ENCODE measurements at places on chromosomes 4 and X.

- DNase-seq, result no peak
Observed at GRCh38 chr4:59540311-59540710, 1659.8 kb upstream of the ADGRL3 start.

GRCh38 chr4:181121733-181122132 lies 1121.5 kb upstream of the TENM3 start:
- DNase-seq, result no peak

GRCh38 chrX:132463411-132463810 lies 25.4 kb downstream of the MBNL3 start:
- DNase-seq, result no peak

GRCh38 chr4:130249002-130249401 lies 1153.0 kb downstream of the C4orf33 start:
- no peak for DNase-seq

DNA sequence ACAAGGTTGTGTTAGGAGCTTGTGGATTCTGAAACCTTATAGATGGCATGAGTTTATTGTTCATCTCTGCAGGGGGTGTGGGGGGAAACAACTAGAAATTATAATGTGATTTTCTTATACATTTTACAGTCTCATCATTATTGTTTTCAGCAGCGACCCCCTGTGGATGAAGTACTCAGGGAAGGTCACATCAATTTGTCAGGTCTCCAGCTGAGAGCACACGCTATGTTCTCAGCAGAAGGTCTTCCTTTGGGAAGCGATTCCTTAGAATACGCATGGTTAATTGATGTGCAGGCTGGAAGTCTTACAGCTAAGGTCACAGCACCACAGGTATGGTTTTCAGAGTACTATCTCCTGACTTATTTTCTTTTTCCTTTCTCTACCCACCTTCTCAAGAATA lies 72.2 kb downstream of the BLTP1 start:
- no peak for DNase-seq

DNA sequence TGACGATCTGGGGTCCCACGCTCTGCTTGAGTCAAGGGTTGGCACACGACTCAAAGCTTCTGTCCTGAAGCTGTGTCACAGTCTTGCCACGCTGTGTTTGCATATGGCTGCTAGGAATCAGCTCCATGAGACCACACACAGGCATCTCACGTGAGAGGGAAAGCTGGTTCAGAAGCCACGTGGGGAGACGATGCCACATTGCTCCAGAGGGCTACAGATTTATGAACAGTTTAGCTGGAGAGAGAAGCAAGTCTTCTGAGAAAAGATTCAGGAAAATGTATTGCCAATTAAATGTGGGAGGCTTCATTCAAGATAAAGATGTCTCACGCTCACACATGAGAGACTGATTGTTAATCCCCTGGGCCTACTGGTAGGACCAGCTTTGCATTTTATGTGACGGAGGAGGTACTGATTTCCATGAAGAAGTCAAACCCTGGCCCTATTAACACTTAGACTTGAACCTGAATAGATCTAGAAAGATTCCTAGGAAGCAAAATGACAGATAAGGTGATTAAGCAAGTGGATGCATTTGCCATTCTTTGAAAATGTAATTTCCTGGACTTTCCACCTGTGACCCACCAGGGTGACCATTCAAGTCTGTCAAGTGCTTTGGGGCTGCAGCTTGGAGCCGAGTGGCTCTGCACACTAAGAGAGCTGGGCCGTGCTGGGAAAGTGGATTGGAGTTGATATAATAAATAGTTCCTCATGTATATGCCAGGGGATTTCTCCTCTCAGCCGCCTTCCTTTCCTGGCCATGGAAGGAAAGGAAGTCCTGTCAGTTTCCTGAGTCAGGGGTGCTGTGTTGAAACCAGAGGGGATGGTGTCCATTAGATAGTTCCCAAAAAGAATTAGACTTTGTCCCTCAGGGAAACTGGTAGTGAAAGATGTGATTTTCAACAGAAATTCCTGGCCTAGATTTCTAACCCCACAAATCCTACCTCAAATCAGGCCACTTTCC lies 29.0 kb downstream of the ENPP6 start:
- no peak for DNase-seq

GRCh38 chr4:8571702-8572685 lies 8.2 kb upstream of the GPR78 start:
- DNase-seq, result no peak

DNA sequence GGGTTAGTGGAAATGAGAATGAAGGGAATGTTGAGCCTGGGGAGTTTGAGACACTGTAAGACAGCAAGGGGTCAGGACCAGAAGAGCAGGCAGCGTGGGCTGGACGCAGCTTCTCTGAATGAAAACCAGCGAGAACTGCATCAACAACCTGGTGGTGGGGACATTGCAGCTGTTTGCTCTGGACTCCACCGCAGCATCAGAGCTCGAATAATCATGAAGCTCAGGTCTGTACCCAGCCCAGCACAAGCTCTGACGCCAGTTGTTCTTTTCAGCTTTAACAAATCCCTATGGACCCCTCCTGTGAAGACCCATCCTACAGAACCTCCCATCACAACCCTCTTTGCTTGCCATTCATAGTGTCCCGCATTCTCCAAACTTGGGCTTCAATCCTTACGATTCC lies 106.8 kb upstream of the PNPLA4 start:
- no peak for DNase-seq

DNA sequence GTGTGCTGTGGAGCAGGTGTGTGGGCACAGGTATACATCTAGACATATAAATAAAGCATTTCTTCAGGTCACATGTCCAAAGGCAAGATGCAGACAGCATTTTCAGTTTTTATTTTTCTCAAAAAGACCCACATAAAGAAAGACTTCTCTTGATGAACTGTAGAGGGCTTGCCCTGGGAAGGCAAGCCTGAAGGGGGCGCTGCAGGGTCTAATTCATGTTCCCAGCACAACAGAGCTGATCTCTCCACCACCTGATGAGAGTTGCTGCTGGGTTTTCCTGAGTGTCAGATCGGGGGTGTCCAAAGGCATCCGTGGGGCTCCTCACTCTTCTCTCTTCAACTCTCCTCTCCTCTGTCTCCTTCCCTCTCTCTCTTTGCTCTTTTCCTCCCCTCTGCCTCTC lies 26.6 kb downstream of the ADRA2C start:
- DNase-seq, result no peak

- DNase-seq, result no peak
Observed at GRCh38 chrX:110104078-110104477, 101.2 kb downstream of the TMEM164 start.

DNA sequence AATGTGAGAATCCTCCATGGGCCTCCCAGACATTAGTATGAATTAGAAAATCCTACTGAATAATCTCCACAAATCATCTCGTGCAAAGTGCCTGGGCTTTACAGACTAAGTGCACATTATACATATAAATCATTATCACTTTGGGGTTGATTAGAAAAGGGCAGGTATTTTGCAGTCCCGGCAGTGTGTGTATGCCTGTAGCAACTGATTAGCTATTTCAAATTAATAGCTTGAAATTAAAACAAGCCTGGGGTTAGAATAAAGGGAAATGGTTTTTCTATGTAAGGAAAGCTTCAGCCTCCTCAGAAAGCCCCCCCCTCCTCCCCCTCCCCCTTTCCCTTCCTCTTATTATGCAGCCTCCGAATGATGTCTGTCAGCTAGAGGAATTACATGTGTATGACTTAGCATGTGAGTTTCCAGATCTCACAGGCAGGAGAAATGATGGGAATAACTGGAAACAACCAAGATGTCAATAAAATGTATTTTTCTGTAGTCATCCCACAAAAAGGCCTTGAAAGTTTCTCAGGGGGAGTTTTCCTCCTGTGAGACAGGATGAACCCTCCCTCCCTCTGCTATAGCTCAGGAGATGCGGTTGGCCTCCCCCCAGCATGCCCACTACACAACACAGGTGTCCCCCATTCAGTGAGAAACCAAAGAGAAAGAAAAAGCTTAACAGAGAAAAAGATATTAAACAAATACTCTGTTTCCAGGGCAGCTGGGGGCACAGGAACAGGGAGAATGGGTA lies 41.2 kb upstream of the RASGEF1B start:
- no peak for DNase-seq

- no peak for DNase-seq
Observed at GRCh38 chr4:182063651-182064050, 179.6 kb upstream of the TENM3 start.

DNA sequence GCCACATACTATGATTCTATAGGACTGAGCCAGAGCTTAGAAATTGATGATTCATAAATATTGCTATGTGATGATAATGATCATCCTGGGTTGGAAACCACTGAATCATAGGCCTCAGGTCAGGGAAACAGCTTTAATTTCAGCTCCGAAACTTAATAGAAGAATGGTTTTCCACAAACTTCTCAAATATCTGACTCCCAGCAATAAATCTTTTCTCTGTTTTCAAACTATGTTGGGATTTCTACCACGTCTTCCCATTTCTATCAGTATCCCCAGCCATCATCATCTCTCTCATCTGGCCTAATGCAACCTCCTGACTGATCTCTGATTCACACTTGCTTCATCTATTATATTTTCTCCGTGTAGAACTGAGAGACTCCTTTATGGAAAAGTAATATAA lies 521.8 kb upstream of the AGA start:
- no peak for DNase-seq

DNA sequence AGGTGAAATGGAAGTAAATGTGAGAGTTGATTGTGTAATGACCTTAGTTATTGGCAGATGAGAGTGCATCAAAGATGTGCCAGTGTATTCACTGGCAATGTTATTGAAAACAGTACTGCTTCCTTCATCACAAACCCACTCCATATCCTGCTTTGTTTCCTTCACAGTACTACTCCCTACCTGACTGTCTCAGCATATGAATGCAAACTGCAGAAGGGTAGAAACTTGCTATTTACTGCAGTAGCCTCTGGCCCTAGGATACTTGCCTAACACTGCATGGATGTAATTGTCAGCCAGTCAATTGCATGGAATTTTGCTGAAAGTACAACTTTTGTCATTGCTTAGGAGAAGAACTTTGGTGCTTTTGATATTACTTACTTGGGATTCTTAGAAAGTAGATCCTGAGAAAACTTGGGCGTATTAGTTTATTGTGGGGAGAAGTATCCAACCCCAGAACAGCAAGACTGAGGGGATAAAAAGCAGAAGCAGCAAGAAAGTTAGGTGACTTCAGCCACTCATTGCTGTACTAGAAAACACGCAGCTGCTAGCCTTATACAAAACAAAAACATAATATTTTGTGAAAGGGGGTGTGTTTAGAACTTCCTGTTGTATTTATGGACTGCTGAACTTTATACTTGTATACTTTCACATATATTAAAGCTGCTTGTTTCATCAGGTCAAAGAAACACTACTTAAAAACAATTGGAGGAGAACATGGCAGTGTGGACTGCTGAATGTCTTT lies 219.0 kb downstream of the CCNG2 start:
- no peak for DNase-seq

DNA sequence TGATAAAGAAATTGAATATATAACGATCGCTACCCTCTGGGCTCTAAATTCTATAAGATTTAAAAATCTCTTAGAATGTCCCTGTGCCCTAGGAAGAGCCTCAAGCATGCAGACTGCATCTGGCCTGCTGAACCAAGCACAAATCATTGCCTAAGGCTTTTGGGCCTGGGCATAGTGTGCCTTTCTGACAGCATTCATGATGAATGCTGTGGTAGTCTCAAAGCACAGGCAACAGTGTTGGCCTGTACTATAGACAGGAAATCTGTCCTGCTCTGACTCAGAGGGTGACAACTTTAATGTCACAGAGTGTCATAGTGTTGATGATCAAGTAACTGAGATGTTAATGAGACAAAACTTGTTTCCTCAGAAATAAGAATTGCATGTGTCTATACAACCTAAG lies 717.3 kb downstream of the STIM2 start:
- DNase-seq, result no peak

- DNase-seq, result peak; percentile 38
Observed at GRCh38 chrX:38561951-38562719, 793 bp downstream of the TSPAN7 start.

GRCh38 chrX:19887911-19888879 lies 795 bp upstream of the SH3KBP1 start:
- peak; percentile 63 for DNase-seq

DNA sequence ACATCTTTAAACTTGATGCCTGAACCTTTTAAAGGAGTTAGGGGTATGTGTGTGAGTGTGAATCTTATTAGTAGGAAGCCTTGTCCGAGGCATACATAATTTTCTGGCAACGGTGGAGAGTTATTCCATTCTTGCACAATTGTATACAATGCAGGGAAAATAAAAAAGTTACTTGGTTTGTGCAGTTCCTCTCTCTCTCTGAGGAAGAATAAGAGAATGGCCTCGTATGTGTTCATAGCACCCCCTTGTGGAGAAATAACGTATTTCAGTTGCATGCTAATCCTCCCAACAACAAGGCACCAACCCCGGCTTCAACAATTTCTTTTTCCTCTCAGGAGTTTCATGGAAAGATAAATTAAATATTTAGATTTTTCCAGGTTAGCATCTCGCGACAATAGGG lies 33.7 kb upstream of the FGF13 start:
- DNase-seq, result no peak

- DNase-seq, result no peak
Observed at GRCh38 chr4:7733201-7733600, 206.5 kb downstream of the AFAP1 start.

DNA sequence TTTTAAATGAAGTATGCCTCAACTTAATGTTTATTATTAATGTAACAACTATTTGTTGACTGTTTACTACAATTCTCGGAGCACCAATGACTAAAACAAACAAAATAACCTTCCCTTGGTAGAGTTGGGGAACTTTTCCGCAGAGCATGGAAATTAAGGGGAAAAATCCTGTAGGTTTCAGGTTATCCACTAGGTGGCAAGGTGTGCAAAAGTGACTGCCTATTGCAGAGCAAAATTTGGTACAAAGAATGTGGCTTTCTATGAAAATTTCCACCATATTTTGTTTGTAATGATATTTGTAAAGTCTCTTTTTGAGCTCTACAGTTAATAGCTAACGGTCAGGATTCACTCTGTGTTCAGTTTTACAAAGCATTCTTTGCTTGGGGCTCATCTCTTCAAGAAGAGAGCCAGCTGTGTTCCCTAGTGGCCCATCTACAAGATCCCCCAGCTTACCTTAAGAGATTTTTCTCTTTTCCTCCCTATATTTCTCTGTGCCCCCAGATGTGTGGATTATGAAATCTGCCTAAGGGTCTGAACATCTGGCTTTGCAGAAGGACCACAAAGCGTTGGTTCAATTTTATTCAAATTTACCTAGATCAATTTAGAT lies 61.1 kb downstream of the FBXO8 start:
- DNase-seq, result no peak

DNA sequence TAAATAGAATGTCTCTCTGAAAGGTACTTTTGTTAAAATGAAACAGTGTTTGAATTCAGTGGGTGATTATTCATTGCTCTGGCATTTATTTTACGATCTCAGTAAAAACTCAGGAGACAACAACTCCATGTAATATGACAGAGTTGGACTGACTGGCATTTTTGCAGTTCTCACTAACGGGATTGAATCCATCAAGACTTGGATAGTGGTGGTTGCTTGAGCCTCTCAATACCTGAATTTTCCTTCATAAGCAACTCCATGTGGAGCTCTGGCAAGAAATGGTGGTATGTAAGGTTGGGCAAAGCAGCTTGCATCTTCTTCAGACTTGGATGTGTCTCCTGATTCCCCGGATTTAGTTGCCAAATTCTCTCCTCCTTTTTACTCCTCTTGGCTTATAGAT lies 72.7 kb downstream of the FRMPD4 start:
- DNase-seq, result no peak

- no peak for DNase-seq
Observed at GRCh38 chrX:68665502-68665901, 18.0 kb downstream of the STARD8 start.

GRCh38 chr4:112315446-112315845 lies 18.3 kb downstream of the ALPK1 start:
- DNase-seq, result no peak

Measured in activated T-cell treated with anti-CD3 and anti-CD28 coated beads, Interleukin-2, amount 50 U/mL, for 24 hours (primary cell).